Thymus (tissue), 14 donors: ENCODE measurements at places on chromosomes 2 and 18. TPM values are rescaled to one million over a fixed set of nuclear protein-coding genes. Genes with fewer than 3 reads are reported as not detected.

GRCh38 chr2:14978845-14979244 is 346.3 kb downstream of the LRATD1 start:
- H3K4me3 ChIP-seq, result no peak overlapping the region
- DNase-seq, result no peak
- H3K36me3 ChIP-seq, result no peaks in the 10 kb centered on the region
- H3K27me3 ChIP-seq, result no peaks in the 10 kb centered on the region
- no peaks in the 10 kb centered on the region for H3K4me1 ChIP-seq
- H3K27ac ChIP-seq, result no peak overlapping the region

Gene EGR4
- 0.05 TPM for total RNA-seq

Gene MBD2
- total RNA-seq, result 68.5 TPM

Gene WDCP
- total RNA-seq, result 11.5 TPM

Gene FZD7
- 2.0 TPM for total RNA-seq

DNA sequence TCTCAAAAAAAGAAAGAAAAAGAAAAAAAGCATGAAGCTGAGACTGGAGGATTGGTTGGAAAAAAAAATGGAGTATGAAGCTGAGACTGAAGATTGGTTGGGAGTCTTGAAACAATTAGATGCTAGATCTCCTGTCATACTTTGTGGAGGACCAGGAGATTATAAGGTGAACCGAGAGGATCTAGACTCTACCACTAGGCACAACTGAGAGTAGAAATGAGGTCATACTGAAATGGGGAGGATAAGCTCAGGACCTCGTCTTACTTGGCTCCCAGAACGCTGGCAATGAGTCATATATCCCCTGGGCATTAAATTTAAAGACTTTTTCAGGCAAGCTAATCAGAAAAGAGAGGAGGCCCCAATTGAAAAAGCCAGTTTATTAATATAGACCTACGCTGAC is 3.3 kb upstream of the ORC2 start:
- peaks cover 14% of the 10 kb centered on the region for H3K4me1 ChIP-seq
- no peak overlapping the region for H3K4me3 ChIP-seq
- no peaks in the 10 kb centered on the region for H3K36me3 ChIP-seq
- no peak for DNase-seq

GRCh38 chr18:44546954-44547353 is 133.7 kb upstream of the SETBP1 start:
- no peak overlapping the region for H3K27ac ChIP-seq
- no peaks in the 10 kb centered on the region for H3K36me3 ChIP-seq

Gene PTPN4
- total RNA-seq, result 53.0 TPM

DNA sequence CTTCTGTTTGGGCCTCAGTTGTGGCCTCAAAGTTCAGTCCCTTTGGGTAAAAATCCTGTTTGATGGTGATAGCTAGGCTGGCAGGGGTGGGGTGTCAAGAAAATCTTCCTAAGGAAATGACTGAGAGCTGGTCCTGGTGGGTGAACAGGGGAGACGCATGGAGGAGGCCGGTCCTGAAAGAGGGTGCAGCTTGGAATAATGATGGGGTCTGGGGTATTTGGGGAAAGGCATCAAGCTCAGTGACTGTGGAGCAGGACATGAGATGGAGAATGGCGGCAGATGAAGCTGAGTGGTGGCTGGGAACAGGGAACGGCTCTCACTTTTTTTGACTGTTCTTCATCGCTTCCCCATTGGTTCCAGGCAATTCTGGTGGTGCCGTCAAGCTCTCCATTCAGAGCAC is 140.7 kb upstream of the PKDCC start:
- peaks cover 16% of the 10 kb centered on the region for H3K27me3 ChIP-seq
- H3K27ac ChIP-seq, result no peak overlapping the region
- H3K36me3 ChIP-seq, result no peaks in the 10 kb centered on the region

DNA sequence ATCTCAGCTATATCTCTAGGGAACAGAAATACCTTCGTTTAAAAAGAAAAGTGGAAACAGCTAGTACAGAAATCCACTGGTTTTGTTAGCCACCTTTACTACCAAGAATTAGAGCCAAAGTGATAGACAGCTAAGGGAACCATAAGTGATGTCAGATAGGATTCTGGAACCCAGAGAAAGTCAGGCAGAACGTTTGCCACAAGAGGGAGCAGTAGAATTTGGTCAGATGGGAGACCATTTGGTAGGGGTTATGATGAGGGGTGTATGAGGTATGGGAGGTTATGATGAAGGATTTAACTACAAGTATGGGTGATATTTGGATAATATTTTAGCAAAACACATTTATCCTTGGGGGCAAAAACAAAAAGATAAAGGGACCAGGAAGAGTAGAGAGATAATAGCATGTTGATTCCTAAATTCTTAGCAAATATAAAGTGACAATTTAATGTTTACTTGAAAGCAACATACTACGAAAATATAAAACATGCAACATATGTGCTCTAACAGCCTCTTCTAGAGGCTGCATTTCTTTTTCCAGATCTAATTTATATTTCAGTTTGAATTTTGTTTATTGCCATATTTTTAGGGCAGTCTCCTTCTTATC is 3.3 kb downstream of the SLC8A1 start:
- no peaks in the 10 kb centered on the region for H3K36me3 ChIP-seq
- peaks cover 34% of the 10 kb centered on the region for H3K27me3 ChIP-seq
- H3K4me3 ChIP-seq, result no peak overlapping the region
